ENCODE measurements at places on chromosomes 1 and 21. TPM values are rescaled to one million over a fixed set of nuclear protein-coding genes. Genes with fewer than 3 reads are reported as not detected.

Gene BMP8B
- 0.44 TPM for total RNA-seq

Gene DMBX1
- not detected for total RNA-seq

Gene BARHL2
- total RNA-seq = not detected

Gene HSD3B1
- total RNA-seq = not detected

Gene KRTAP11-1
- not detected for total RNA-seq

Gene PCP4L1
- total RNA-seq = not detected

Gene CD244
- total RNA-seq = 3.2 TPM

Gene GJB5
- total RNA-seq = not detected

Gene LAPTM5
- 92.8 TPM for total RNA-seq

Gene VSIG8
- total RNA-seq = not detected

Gene DNAI4
- total RNA-seq = 2.6 TPM

Gene F5
- 4.1 TPM for total RNA-seq

Gene NUDT4B
- 65.2 TPM for total RNA-seq

Gene ICOSLG
- 1.4 TPM for total RNA-seq

Gene VWA1
- total RNA-seq = 14.3 TPM

Gene GJA8
- not detected for total RNA-seq

Gene KRTAP19-1
- not detected for total RNA-seq

Gene PAX7
- not detected for total RNA-seq

Gene DNASE2B
- total RNA-seq = 1.3 TPM
